ENCODE measurements at places on chromosomes 1 and 21.

DNA sequence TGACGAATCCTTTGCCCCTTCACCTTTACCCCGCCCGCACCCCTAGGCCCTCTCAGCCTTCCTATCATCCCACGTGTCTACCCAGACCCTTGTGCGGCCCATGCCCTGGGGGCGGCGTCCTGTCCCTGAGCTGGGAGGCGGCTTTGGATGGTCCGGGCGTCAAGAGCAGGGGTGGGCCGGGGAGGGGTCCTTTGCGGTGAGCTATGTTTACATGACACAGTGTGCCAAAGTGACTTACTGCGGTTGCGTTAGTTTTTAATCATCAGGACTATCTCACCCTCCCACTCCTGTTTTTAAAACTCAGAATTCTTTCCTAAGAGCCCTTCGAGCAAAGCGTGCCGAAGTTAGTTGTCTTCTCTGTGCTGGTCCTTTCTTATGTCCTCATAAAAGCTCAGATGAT, 144.6 kb downstream of the PGBD5 start:
- no peak for DNase-seq

DNA sequence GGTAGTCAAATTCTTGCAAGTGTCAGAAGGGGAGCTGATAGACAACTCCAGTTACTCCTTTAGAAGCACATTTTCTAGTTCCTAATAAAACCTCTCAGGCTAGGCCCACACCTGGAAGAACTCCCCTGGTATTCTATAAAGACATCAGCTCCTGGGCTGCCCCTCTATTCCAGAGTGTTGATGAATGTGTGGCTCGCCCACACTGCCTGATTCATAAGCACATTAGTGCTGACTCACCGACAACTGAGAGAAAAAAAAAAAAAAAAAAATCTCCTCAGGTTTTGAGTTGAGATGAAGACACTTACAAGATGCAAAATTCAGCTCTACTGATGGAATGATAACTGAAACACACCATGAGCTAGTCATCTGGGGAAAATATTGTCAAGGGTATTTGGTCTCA, 188.1 kb downstream of the TNR start:
- DNase-seq, result no peak

DNA sequence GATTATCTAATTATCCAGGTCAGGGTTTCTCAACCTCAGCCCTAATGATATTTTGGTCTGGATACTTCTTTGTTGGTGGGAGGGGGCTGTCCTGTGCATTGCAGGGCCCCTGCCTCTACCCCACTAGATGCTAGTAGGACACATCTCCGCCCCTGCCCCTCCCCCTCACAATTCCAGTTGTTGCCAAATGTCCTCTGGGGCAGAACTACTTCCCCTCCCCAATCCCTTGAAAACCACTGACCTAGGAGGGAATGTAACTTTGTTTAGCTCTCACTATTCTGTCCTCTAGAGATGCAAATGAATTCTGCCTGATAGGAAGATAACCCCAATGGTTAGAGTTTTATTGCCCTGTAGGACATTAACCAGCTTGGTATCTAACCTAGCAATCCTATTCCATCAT, 8.1 kb downstream of the CACNA1S start:
- DNase-seq, result no peak

GRCh38 chr1:61640531-61641530, 84.1 kb downstream of the TM2D1 start:
- no peak for DNase-seq

GRCh38 chr1:160807247-160807646, 11.3 kb downstream of the LY9 start:
- no peak for DNase-seq

GRCh38 chr1:164760569-164760968, 201.6 kb downstream of the PBX1 start:
- DNase-seq, result no peak

- DNase-seq, result no peak
Measured at GRCh38 chr21:36254106-36254941, 65.7 kb upstream of the MORC3 start.

GRCh38 chr1:228365271-228366061, 41.2 kb downstream of the TRIM11 start:
- no peak for DNase-seq

DNA sequence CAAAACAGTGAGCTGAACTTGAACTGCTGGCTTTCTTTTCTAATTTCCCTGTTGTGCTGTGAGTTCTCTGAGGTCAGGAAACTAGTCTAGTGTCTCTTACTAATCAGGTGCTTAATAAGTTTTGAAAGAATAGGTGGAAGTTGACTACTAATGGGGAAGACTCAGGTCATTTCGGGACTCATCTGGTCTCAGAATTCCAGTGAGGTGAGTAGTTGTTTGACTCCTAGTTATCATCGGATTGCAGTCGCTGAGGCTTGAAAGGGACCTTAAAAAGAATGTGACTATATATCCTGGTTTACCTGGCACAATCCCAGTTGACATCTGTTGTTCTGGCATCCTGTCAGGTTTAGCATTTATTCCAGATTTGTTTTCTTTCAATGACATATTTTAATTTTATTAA, 81.4 kb upstream of the SPAG17 start:
- no peak for DNase-seq

DNA sequence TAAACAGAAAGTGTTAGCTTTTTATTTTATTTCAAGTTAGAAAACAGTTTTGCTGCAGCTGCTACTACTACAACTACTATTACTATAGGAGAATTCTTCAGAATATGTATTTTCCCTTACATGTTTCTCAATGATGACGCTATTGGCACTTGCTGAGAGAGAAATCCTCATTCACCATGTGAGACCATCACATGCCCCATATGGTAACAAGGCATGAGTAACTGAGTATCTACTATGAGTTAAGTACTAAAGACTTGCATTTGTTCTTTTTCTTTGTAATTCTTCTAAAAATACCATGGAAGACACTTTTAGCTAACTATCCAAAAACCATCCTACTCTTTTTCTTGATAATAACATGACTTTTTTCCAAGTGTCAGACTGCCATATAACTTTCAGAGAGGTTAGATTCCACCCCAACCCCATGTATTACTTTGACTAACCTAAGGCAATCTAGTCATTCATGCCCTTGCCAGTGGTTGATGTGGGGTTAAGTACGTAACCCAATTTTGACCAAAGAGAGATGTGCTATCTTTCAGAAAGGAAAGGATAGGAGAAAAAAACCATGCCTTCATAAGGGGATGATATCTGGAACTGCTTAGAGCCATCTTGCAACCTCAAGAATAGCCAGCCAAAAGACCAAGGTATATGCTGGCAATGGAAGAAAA, 42.9 kb downstream of the COP1 start:
- no peak for DNase-seq

GRCh38 chr1:114062477-114063099, 83.3 kb downstream of the OLFML3 start:
- DNase-seq, result no peak

DNA sequence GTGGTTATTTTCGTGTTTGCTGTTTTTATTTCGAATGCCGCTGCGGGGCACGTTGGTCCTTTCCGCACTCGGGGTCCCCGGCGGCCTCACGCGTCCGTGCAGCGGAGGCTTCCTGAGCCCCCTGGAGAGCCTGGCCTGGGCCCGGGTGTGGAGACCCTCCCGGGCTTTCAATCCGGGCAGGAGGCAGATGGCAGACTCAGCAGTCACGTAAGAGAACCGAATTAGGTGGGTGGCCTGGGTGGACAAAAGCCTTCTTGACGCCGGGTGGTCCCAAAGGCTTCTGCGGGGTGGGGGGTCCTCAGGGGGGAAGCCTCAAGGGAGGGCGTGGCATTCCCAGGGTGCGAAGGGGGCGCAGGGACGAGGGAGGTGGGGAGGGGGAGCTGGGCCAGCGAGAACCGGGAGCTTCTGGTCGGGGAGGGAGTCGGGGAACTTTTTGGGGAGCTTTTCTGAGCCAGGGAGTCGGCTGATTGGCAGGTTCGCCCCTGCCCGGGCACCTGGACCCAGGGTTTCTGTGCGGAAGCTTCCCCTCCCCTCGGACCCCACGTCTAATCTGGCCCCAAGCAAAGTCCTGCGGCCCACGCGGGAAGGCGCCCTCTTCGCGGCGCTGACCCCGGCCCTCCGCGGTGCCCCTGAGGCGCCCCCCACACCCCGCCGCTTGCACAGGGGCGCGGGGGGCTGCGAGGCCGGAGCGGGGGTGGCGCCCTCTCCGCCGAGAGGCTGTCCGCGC, 1.3 kb upstream of the HES4 start:
- DNase-seq, result peak; percentile 63

- no peak for DNase-seq
Measured at GRCh38 chr1:228272331-228272791, 64.5 kb downstream of the OBSCN start.

DNA sequence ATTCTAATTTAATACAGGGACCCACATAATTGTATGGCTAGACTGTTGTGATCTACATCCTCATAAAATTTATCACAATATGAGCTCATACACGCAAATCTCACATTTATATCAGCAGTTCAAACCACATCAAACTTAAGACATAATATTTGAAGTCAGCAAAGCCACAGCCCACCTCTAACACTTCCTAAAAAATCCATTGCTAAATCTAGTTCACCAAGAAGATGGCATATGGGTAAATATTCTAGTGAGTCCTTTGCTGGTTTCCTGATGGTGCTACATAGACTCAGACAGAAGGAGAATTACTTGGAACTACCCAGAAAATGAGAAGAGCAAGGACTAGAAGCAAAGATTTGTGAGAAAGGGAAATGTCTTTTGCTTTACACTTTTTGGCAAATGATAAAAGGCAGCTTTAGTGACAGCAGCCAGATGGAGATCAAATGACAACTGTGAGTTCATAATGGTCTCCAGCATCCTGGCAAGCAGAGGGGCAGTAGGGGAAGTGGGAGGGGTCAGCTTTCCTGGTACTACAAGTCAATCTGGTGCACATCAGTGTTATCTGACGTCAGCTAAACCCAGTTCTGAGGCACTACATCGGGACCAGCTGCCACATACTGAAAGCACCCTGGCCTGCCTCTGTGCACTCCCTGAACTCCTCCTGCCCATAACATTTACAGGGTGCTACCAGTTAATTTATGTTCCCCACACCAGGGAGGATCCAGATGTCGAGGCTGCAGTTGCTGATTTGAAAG, 10.6 kb upstream of the GADD45A start:
- no peak for DNase-seq

DNA sequence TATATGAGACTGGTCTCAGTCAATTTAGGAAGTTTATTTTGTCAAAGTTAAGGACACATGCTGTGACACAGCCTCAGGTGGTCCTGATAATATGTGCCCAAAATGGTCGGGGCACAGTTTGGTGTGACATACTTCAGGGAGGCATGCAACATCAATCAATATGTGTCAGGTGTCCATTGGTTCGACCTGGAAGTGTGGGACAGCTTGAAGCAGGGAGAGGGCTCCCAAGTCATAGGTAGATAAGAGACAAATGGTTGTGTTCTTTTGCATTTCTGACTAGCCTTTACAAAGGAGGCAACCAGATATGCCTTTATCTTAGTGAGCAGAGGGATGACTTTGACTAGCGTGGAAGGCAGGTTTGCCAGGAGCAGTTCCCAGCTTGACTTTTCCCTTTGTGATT, 4.5 kb upstream of the ERVH48-1 start:
- DNase-seq, result no peak

DNA sequence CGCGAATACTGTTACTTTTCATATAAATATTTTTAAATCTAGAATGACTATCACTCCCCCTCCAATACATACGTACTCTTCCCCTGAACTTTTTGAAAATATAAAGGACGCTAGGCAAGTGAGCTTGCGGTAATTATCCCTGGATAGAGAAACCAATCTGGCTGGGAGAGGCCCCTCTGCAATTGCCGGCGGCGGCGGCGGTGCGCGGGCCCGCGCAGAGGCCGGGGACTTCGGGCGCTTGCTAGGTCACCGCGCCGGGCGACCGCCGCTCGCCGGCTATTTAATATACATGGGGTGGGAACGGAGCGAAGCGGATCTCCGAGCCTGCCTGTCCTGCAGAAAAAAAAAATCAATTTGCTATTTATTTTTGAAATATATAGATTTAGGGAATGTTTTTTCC, 416.3 kb upstream of the ESRRG start:
- DNase-seq, result no peak

- DNase-seq, result no peak
Measured at GRCh38 chr1:212477680-212478466, 45.2 kb downstream of the NENF start.

Data from GM20000 (cell line).